ENCODE measurements at places on chromosomes 12 and 14.
A peak's percentile ranks its signal among the peaks of the same experiment; 100 is the strongest.

DNA sequence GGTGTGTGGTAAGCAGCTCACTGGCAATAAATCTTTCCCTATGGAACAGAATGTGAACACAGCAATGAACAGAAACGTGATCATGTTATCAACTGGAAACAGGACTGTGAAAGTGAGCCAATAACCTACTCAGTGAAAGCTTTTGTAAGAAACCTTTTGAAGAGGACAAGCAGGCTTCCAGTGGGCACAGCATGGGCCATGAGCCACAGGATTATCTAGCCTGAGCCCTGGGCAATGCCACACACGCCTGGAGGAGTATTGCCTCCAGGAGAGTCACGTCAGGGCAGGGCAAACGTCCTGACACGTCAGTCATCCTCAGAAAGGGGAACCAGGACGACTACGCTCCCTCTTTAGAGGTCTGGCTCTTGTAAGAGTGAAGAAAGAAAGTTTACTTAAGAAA lies 32.3 kb downstream of the NRDE2 start:
- DNase-seq, result no peak

GRCh38 chr14:68177728-68178127 lies 358.1 kb downstream of the RAD51B start:
- no peak for DNase-seq

GRCh38 chr12:122917507-122918121 lies 21.7 kb upstream of the VPS37B start:
- DNase-seq, result no peak

DNA sequence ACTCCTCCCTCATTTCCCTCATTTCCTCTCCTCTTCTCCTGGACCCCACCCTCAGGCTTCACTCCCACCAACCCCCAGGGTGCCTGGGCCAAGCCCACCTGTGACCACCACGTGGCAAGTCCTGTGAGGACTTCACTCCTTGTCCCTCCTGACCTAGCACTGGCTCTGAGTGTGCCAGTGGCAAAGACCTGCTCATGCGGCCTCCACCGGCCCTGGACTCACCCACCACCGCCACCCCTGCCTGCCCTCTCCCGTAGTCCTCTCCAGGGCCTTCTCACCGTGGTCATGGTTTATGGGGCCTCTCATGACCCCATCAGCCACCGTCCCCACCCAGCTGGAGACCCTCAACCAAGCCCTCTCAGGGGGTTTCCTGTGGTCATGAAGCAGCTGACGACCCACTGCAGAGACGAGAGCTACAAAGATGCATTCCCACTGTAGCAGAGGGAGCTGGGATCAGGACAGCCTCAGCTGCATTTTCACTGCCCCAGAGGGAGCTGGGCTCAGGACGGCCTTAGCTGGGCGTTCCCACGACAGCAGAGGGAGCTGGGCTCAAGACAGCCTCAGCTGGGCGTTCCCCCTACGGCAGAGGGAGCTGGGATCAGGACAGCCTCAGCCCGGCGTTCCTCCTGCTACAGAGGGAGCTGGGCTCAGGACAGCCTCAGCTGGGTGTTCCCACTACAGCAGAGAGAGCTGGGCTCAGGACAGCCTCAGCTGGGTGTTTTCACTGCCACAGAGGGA lies 3.2 kb upstream of the C14orf180 start:
- no peak for DNase-seq

- no peak for DNase-seq
Observed at GRCh38 chr14:88668448-88669116, 105.7 kb downstream of the ZC3H14 start.

DNA sequence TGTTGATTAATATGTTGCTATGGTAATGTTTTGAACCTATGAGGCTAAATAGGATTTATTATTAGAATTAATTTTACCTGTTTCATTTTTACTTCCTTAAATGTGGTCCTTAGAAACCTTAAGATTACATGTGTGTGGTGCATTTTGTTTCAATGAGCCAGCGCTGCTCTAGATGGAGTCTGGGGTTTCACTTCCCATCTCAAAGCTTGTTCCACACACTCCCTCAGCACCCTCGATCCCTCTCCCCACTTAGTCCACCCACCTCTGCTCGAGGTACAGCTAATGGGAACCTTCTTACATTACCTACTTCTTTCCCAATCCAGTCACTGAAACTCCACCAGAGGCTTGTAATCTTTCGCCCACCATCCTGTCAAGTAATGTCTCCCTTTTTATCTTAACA lies 205.2 kb downstream of the PAX9 start:
- no peak for DNase-seq

GRCh38 chr12:56978397-56979138 lies 21.2 kb upstream of the RDH16 start:
- DNase-seq, result no peak

DNA sequence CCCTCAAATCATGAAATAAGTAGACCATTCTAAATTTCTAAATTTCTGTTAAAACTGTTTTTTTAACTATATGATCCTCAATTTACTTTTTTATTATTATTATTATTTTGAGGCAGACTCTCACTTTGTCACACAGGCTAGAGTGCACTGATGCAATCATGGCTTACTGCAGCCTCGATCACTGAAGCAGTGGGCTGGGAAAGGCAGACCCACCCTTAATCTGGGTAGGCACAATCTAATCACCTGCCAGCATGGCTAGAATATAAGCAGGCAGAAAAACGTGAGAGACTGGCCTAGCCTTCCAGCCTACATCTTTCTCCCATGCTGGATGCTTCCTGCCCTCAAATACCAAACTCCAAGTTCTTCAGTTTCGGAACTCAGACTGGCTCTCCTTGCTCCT lies 2.3 kb downstream of the ERO1A start:
- no peak for DNase-seq

DNA sequence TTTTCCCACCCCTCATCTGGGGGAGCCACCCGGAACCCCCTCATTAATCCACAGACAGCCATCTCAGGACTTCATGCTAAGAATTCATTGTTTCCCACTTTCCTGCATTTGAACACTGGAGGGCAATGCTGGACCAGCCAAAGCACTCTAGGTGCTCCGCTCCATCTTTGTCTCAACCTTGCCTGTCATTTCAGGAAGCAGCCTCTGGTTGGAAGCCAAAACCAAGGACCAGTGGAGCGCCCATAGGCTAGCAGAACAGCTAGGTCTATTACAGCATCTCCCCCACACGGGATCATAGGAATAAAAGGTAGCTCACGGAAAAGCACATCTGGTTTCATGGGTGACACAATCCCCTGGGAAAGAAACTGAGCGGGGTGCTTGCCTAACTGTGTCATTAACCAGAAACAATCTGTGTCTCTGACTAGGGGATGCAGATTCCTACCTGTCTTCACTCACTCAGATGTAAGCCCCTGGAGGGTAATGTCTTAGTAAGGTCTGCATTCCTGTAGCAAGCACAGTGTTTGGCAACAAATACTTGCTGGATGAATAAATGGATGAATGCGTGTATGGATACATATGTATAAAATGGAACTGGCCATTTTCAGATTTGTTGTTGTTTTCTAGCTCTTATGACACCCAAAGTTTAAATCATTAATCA lies 197.0 kb downstream of the DAD1 start:
- peak; percentile 34 for DNase-seq

GRCh38 chr12:132593938-132594358 lies 16.4 kb downstream of the LRCOL1 start:
- DNase-seq, result no peak

DNA sequence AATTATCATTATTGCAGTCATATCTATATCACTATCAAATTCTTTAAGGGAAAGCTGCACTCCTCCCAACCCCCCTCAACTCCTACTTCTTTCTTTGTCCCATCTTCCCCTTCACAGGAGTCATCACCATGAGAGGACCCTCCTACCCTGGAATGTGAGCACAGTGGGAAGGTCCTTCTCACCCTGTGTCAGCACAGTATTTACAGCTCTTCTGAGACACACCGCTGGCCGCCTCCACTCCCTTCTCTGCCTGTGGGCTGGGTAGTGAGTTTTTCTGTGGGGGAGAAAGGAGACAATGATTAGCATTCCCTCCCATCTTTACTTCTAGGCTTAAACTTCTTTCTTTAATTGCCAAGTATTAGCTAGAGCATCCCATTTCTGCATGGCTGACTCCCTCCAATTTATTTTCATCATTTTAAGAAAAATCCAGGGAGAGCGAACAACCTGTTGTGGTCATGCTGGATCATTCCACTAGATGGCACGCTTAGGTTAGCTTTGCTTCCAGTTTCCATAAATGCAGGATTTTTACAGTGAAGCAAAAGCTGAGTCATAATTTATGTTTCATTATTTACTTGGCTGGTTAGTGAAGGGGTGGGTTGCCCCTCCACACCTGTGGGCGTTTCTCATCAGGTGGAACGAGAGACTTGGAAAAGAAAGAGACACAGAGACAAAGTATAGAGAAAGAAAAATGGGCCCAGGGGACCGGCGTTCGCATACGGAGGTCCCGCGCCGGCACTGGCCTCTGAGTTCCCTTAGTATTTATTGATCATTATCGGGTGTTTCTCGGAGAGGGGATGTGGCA lies 188.5 kb downstream of the ALX1 start:
- no peak for DNase-seq

DNA sequence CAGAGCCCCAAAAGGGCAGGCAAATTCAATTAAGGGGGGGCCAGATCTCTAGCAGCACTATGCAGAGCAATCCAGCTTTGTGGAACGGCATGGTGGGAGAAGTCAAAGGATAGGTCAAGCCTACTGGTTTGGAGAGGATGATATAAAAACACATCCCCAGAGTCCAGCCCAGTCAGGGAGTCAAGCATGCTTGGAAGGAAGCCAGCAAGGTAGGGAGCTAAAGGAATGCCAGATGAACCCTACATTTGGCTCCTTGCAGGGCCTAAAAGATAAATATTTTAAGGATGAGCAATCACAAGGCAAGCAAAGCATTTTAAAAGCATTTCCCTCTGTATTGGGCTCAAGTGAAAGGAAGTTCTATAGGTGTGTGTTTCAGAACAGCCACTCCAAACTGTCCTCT lies 21.4 kb downstream of the KCTD10 start:
- no peak for DNase-seq

GRCh38 chr12:93145086-93145485 lies 216.0 kb upstream of the EEA1 start:
- DNase-seq, result no peak

GRCh38 chr12:51527966-51528365 lies 63.1 kb upstream of the SCN8A start:
- DNase-seq, result no peak

- DNase-seq, result no peak
Observed at GRCh38 chr12:123445388-123446332, 9.2 kb upstream of the RILPL2 start.

DNA sequence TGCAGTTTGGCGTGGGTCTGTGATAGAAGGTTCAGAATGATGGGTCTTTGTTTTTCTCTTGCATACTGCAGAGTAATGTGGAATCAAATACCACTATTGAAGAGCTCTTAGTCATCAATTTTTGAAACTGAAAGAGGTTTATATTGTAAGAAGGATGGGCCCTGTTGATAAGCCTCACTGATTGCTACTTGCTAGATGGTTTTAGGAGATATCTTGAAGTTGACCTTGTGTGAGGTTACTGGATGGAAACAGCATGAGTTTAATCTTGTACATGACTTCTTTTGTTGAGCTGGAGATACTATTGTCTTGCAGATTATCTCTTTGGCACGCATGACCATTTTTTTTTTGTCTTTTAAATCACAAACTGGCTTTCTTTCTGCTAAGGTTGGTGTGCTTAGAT lies 13.8 kb downstream of the BICD1 start:
- DNase-seq, result no peak

- no peak for DNase-seq
Observed at GRCh38 chr12:58288190-58288589, 346.8 kb downstream of the ATP23 start.

- DNase-seq, result no peak
Observed at GRCh38 chr14:105737504-105738246, 211.3 kb downstream of the TMEM121 start.

GRCh38 chr12:2884810-2885209 lies 5.9 kb upstream of the TULP3 start:
- no peak for DNase-seq

- no peak for DNase-seq
Observed at GRCh38 chr12:19203539-19204506, 74.3 kb downstream of the PLEKHA5 start.

- DNase-seq, result no peak
Observed at GRCh38 chr12:76346798-76347420, 1.3 kb downstream of the BBS10 start.

DNA sequence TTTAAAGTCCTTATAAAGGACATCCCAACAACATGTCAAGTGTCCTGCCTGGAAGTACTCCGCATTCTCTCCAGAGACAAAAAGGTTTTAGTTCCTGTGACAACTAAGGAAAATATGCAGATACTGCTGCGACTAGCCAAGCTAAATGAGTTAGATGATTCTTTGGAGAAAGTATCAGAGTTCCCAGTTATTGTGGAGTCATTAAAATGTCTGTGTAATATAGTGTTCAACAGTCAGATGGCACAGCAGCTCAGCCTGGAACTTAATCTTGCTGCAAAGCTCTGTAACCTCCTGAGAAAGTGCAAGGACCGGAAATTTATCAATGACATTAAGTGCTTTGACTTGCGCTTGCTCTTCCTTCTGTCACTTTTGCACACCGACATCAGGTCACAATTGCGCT lies 40.2 kb downstream of the RIC8B start:
- DNase-seq, result no peak

GRCh38 chr12:125549836-125550235 lies 484.6 kb downstream of the AACS start:
- DNase-seq, result no peak

DNA sequence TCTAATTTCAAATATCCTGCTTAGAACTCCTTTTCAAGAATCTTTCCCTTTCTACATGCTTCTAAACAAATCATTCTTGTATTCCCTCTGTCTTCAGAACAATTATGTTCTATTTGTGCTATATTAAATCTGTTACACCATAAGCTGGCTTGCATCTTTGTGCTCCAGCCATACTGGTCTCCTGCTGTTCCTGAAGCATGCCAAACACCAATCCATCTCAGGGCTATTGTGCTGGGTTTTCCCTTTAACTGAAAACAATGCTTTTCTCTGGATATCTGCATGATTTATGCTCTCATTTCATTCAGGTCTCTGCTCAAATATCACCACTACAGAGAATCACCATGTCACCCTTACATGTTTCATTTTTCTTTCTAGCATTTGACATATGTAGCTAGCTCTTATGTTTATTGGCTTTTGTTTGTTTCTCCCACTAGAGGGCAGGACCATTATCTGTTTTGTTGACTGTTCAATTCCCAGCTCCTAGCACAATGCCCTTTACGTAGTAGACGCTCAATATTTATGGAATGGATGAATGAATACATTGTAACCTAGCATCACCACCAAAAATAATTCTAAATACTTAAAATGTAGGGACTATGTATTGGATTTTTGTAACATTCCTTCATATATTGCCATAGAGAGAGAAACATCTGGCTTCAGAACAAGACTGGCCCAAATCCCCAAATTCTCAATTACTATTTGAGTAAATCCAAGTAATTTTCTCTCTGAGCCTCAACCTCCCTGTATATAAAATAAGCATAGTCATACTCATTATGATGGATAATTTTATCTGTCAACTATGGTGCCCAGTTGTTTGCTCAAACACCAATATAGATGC lies 302.0 kb upstream of the SYT1 start:
- no peak for DNase-seq

GRCh38 chr12:4607056-4607455 lies 41.8 kb downstream of the AKAP3 start:
- no peak for DNase-seq

DNA sequence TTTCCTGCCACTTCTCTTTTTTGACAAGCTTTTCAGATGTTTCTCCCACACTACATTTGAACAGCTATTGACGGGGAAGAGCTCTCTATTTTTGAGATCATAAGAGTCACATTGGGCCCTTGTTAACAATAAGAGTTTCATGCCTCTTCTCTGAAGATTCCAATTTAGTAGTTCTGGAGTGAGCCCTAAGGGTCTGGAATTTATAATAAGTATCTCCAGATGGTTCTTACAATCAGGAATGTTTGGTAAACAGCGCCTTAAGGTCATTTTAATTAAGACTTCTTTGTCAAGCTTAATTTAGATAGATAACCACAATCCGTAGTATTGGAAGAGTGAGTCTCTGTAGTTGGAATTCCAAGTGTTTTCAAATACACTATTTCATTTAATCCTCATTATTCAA lies 60.6 kb upstream of the HECTD1 start:
- no peak for DNase-seq

All from NK-92 treated with Interleukin-12 subunit alpha and Interleukin-12 subunit beta, amount 100 ng/mL, for 24 hours (cell line).